ENCODE measurements at places on chromosomes 1 and 21.

GRCh38 chr1:29631836-29632805, 395.8 kb downstream of the PTPRU start:
- no peaks in the 10 kb centered on the region for H3K36me3 ChIP-seq
- no peak for ATAC-seq
- no peaks in the 10 kb centered on the region for H3K4me1 ChIP-seq

- H3K27ac ChIP-seq, result no peak overlapping the region
- ATAC-seq, result no peak
- no peak overlapping the region for H3K4me3 ChIP-seq
- no peaks in the 10 kb centered on the region for H3K27me3 ChIP-seq
- H3K4me1 ChIP-seq, result no peaks in the 10 kb centered on the region
Observed at GRCh38 chr1:81672766-81673165, 128.0 kb upstream of the ADGRL2 start.

DNA sequence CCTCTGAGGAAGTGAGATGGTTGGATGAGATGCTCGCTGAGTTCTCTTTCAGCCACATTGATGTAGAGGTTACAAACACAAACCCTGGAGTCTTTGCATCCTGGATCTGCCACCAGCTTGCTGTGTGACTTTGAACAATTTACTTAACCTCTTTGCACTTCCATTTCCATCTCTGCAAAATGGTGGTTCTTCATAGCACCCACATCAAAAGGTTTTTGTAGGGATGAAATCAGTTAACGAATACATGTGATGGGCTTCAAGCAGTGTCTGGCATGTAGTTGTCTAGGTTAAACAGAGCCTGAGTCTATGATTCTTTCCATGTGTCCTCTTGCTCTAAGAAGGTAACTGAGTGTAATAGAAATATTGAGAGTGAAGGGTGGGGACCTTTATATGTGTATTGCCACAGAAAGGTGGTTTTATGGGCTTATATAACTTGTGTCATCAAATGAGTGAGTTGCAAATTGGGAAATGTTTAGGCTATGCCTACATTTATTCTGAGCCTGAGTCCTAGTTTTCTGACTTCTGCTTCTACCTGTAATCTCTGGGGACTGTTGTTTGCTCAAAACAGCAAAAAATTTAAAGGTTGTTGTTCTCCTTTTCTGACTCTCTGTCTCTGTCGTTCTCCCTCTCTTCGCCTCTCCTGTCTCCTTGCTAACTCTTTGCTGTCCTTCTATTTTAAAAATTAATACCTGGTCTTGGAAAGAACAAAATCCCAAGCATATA, 27.3 kb upstream of the LRRN2 start:
- peak overlapping the region; percentile 34 for H3K27ac ChIP-seq
- no peaks in the 10 kb centered on the region for H3K36me3 ChIP-seq
- peaks cover 53% of the 10 kb centered on the region for H3K27me3 ChIP-seq
- ATAC-seq, result no peak

DNA sequence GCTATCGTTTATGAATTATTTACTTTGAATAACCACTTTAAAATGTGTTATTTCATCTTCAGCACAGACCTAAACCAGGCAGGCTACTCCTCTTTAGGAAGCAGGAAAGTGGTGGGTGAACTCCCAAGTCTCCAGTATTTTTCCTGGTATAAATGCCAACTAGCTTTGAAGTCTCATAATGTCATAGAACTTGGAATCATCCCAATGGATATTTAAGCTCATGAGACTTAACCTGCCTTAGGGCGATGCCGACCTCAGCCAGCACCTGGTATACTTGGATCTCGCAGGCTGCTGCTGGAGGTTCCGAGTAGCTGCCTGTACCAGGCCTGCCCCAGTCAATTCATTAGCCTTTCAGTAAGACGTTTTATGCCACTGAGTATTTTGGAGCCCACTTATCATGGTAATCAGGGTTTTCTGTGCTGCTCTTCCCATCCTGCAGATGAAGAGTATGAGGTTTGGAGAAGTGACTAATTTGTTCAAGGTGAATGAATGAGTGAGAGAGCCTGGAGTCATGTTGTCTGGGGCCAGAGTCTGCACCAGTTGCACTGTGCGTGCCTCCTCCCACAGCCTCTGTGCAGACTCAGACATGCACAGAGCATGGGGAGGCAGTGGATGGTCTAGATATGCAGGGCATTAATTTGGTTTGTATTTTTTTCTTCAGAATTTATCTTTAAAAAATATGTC, 34.9 kb downstream of the VANGL1 start:
- H3K4me3 ChIP-seq, result no peak overlapping the region
- ATAC-seq, result no peak
- no peak overlapping the region for H3K27ac ChIP-seq
- H3K27me3 ChIP-seq, result no peaks in the 10 kb centered on the region
- H3K36me3 ChIP-seq, result no peaks in the 10 kb centered on the region
- peaks cover 8% of the 10 kb centered on the region for H3K4me1 ChIP-seq

- H3K4me3 ChIP-seq, result no peak overlapping the region
- H3K4me1 ChIP-seq, result peaks cover 6% of the 10 kb centered on the region
- ATAC-seq, result no peak
- H3K27me3 ChIP-seq, result peaks cover 20% of the 10 kb centered on the region
- H3K36me3 ChIP-seq, result no peaks in the 10 kb centered on the region
Observed at GRCh38 chr1:39675220-39675619, 3.3 kb upstream of the NT5C1A start.

DNA sequence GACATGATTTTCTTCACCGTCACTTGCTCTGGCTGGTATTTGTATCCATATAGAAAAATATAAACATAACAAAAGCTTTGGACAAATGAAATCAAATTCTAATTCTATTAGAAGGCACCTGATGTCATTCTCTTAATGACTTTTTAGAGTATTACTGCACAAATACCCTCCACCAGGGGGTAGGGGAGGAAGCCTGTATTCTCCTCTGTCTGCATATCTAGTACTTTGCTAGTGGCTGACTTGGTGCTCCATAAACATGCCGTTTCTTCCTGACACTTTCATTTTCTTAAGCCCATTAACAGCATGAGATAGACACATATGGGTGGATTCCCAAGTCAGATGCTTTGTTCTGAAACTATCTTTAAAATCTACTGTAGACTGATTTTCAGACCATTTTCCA, 20.6 kb upstream of the KCNJ15 start:
- no peak for ATAC-seq
- H3K4me3 ChIP-seq, result no peak overlapping the region
- H3K4me1 ChIP-seq, result no peaks in the 10 kb centered on the region
- H3K36me3 ChIP-seq, result no peaks in the 10 kb centered on the region

DNA sequence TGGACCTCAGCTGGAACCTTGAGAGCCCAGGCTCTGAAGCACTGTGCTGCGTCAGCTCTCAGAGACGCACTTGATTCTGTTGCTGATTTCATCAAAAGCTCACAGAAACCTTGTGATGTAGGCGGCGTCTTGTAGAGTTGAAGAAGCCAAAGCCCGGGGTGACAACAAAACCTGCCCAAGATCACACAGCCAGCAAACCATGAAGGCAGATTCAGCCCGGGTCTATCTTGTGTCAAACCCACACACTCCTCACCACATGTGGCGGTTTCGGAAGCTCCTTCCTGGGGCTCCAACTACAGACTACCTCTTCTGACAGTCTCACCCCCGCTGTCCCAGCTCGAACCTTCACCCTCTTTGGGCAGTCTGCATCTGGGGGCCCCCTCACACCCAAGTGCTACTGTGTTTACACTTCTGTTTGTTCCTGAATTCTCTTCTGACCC, 50.4 kb downstream of the TENT5C start:
- no peaks in the 10 kb centered on the region for H3K27me3 ChIP-seq
- H3K27ac ChIP-seq, result peak overlapping the region; percentile 94
- ATAC-seq, result peak; percentile 73
- H3K4me1 ChIP-seq, result peaks cover 93% of the 10 kb centered on the region

- H3K4me1 ChIP-seq, result peaks cover 34% of the 10 kb centered on the region
- no peak for ATAC-seq
- H3K36me3 ChIP-seq, result no peaks in the 10 kb centered on the region
- H3K4me3 ChIP-seq, result no peak overlapping the region
- peaks cover 22% of the 10 kb centered on the region for H3K27me3 ChIP-seq
Observed at GRCh38 chr1:39085174-39085573, 59.0 kb downstream of the NDUFS5 start.

- no peak for ATAC-seq
- H3K4me1 ChIP-seq, result peaks cover 9% of the 10 kb centered on the region
- no peak overlapping the region for H3K4me3 ChIP-seq
- H3K27ac ChIP-seq, result no peak overlapping the region
- no peaks in the 10 kb centered on the region for H3K36me3 ChIP-seq
- H3K27me3 ChIP-seq, result peaks cover 10% of the 10 kb centered on the region
Observed at GRCh38 chr1:31111290-31111951, 45.9 kb upstream of the PUM1 start.

GRCh38 chr1:201675143-201675542, 136.2 kb downstream of the NAV1 start:
- peaks cover 21% of the 10 kb centered on the region for H3K27me3 ChIP-seq
- no peak overlapping the region for H3K4me3 ChIP-seq
- no peak for ATAC-seq
- H3K27ac ChIP-seq, result no peak overlapping the region
- no peaks in the 10 kb centered on the region for H3K4me1 ChIP-seq

DNA sequence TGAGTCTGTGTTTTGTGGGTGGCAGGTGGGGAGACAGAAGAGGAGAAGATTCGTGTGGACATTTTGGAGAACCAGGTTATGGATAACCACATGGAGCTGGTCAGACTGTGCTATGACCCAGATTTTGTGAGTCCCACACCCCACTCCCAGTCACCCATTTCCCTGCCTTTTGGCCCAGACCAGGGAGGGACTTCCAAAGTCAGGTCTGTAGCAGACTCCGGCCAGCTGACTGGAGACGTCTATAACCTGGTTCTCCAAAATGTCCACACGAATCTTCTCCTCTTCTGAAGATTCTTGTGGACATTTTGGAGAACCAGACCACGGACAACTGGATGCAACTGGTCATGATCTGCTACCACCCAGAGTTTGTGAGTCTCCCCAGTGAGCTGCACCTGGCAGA, 1.6 kb downstream of the GSTM5 start:
- no peak for ATAC-seq
- peaks cover 11% of the 10 kb centered on the region for H3K36me3 ChIP-seq
- H3K27ac ChIP-seq, result no peak overlapping the region
- H3K4me1 ChIP-seq, result peaks cover 9% of the 10 kb centered on the region
- H3K4me3 ChIP-seq, result no peak overlapping the region
- H3K27me3 ChIP-seq, result peaks cover 61% of the 10 kb centered on the region

- H3K27ac ChIP-seq, result no peak overlapping the region
- no peak overlapping the region for H3K4me3 ChIP-seq
- no peak for ATAC-seq
- H3K36me3 ChIP-seq, result no peaks in the 10 kb centered on the region
- H3K27me3 ChIP-seq, result peaks cover 8% of the 10 kb centered on the region
Observed at GRCh38 chr1:119816407-119816806, 5.1 kb upstream of the REG4 start.

GRCh38 chr1:38719880-38720279, 139.7 kb downstream of the RRAGC start:
- no peak for ATAC-seq
- peaks cover 27% of the 10 kb centered on the region for H3K27me3 ChIP-seq
- no peaks in the 10 kb centered on the region for H3K36me3 ChIP-seq
- H3K27ac ChIP-seq, result no peak overlapping the region
- no peak overlapping the region for H3K4me3 ChIP-seq
